ENCODE measurements at places on chromosomes 1 and 21. TPM values are rescaled to one million over a fixed set of nuclear protein-coding genes. Genes with fewer than 3 reads are reported as not detected.

The CD52 gene
- total RNA-seq: 1.3 TPM

GRCh38 chr21:42566524-42567213 lies 53.0 kb downstream of the SLC37A1 start:
- H3K4me1 ChIP-seq: no peaks in the 10 kb centered on the region
- no peak overlapping the region for H3K27ac ChIP-seq
- H3K27me3 ChIP-seq: no peaks in the 10 kb centered on the region
- no peak overlapping the region for H3K4me3 ChIP-seq

The LEFTY1 gene
- total RNA-seq: 1.3 TPM

- no peak overlapping the region for H3K4me3 ChIP-seq
- DNase-seq: no peak
- no peaks in the 10 kb centered on the region for H3K27me3 ChIP-seq
- H3K4me1 ChIP-seq: no peaks in the 10 kb centered on the region
- no peaks in the 10 kb centered on the region for H3K36me3 ChIP-seq
- H3K27ac ChIP-seq: no peak overlapping the region
These were observed 12.1 kb downstream of the SFPQ start for GRCh38 chr1:35180776-35181374.

DNA sequence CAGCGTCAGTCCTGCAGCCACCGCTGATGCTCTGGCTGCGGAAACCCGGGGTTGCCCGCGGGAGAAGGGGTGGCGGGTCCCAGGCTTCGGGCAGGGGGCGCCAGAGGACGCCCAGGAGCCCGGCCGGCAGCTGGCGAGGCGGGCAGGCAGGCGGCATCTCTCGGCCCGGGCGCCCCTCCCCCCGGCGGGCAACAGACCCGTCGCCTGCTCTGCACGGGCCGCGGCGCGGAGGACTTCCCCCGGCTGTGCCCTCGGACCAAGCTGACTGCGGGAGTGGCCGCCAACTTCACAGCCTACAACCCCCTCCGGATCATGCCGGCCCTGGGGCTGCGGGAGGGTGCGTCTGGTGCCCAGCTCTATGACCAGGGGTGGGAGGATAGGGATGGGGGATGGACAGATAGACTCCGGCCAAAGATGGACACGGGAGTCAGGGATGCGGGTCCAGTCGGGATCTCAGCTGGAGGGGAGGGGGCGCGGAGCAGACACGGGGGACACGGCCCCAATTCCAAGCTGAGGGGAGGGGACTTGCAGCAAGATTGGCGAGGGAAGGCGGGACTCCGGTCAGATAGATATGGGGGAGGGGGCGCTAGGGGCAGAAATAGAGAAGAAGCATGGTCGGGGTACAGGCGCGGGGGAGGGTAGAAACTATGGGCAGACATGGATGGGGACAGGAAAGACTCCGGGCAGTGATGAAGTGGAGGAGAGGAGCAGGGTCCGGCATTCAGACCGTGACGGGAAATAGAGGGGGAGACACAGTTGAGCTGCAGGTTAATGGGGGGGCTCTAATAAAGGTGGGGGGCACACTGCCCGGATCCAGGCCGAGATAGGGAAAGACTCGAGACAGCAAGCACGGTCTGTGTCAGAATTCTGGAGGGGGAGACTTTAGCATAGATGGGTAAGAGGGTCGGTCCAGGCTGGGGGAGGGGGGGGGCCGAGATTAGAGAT lies 1.1 kb downstream of the ADGRB2 start:
- peaks cover 14% of the 10 kb centered on the region for H3K4me1 ChIP-seq
- DNase-seq: peak; percentile 68
- peak overlapping the region; percentile 43 for H3K4me3 ChIP-seq
- H3K27ac ChIP-seq: no peak overlapping the region
- H3K36me3 ChIP-seq: no peaks in the 10 kb centered on the region
- no peaks in the 10 kb centered on the region for H3K27me3 ChIP-seq

The TP73 gene
- 0.13 TPM for total RNA-seq

The OR2T5 gene
- total RNA-seq: not detected

DNA sequence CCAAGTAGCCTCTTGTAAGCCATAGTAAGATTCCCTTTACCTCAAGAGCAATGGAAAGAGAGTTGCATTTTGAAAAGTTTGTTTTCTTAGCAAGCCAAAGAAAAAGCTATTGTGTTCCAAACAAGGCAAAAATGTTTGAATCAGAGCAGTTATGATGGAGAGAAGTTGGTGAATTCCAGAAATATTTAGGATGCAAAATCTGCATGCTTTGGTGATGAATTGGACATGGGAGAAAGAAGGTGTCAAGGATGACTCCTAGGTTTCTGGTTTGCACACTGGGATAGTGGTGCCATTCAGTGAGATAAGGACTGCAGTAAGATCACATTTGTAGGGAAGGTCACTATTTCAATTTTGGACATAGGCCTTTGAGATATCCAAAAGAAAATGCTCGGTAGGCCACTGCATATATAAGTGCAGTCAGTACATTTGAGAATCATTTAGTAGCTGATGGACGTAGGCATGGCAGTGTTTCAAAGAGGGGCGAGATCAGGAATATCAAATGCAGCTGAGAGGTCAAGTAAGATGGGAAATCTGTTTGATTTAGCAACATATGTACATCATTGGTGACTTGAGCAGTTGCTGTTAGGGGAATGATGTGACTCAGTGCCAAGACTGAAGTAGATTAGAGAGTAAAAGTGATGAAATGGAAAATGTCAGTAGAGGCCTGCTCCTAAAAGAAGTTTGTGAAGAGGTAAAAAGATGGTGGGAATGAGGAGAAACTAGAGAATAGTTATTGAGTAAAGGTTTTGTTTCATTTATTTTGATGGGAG lies 33.9 kb upstream of the GPR25 start:
- H3K4me3 ChIP-seq: no peak overlapping the region
- no peaks in the 10 kb centered on the region for H3K4me1 ChIP-seq
- no peak overlapping the region for H3K27ac ChIP-seq

- H3K27me3 ChIP-seq: no peaks in the 10 kb centered on the region
- no peak for DNase-seq
- no peak overlapping the region for H3K4me3 ChIP-seq
- no peaks in the 10 kb centered on the region for H3K36me3 ChIP-seq
These were observed 114.4 kb downstream of the CENPF start for GRCh38 chr1:214717351-214717750.

DNA sequence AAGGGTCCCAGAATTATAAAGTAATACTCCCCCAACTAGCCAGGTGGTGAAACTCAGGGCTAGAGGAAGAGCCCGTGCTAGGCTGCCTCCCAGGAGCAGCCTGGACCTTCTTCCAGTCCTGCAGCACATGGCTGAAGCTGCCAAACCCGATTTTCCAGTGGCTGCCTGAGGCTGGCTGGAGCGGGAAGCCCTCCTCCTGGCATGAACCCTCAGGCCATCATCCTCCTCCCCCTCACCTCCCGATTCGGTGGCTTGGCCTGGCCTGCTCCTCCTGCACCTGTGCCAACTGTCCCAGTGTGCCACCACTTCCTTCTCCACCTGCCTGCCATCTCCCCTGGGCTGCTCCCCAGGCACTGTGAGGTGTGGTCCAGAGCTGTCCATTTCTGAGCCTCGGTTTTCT lies 3.0 kb upstream of the TSPAN1 start:
- no peak overlapping the region for H3K4me3 ChIP-seq
- no peaks in the 10 kb centered on the region for H3K4me1 ChIP-seq
- H3K27me3 ChIP-seq: no peaks in the 10 kb centered on the region
- no peak for DNase-seq
- no peaks in the 10 kb centered on the region for H3K36me3 ChIP-seq
- no peak overlapping the region for H3K27ac ChIP-seq

DNA sequence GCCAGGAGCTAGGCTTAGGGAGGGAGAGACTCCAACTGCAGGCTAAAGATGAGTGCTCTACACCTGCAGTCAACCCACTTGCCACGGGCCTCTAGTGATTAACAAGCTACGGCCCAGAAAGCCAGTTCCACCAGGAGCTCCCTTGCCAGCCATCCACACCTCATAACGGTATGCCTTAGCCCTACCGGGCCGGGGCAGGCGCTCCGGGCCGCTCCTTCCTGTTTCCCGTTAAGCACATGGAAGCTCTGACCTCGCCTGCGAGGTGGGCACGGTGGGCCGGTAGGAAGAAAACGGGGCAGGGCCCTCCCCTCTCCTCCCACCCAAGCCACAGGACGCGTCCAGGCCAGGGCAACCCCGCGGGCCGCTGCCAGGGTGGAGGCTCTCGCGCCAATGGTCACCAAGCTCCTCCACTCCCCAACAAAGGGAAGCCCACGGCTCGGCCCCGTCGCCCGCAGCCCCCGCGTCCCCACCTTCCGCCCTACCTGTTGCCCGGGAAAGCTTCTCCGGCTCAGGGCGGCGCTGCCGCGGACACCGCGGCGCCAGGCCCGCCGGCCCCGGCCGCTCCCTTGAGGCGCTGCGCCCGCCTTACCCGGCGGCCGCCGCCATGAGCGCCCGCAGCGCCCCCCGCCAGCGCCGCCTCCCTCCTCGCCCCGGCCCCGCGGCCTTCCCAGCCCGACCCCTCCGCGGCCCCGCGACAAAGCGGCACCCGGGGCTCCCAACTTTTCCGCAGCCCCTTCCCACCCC lies 627 bp downstream of the CERS2 start:
- H3K4me1 ChIP-seq: peaks cover 28% of the 10 kb centered on the region
- peak overlapping the region; percentile 74 for H3K4me3 ChIP-seq
- peak overlapping the region; percentile 96 for H3K27ac ChIP-seq
- H3K36me3 ChIP-seq: no peaks in the 10 kb centered on the region

GRCh38 chr1:185483664-185484450 lies 166.8 kb upstream of the IVNS1ABP start:
- H3K27ac ChIP-seq: no peak overlapping the region
- H3K4me1 ChIP-seq: peaks cover 2% of the 10 kb centered on the region
- no peak overlapping the region for H3K4me3 ChIP-seq
- H3K36me3 ChIP-seq: no peaks in the 10 kb centered on the region
- no peaks in the 10 kb centered on the region for H3K27me3 ChIP-seq

- no peak overlapping the region for H3K27ac ChIP-seq
- no peak for DNase-seq
- no peaks in the 10 kb centered on the region for H3K36me3 ChIP-seq
- H3K4me1 ChIP-seq: peaks cover 2% of the 10 kb centered on the region
- H3K4me3 ChIP-seq: no peak overlapping the region
- H3K27me3 ChIP-seq: no peaks in the 10 kb centered on the region
These were observed 2.0 kb upstream of the SOX13 start for GRCh38 chr1:204070895-204071294.

- no peaks in the 10 kb centered on the region for H3K27me3 ChIP-seq
- H3K4me3 ChIP-seq: no peak overlapping the region
- H3K36me3 ChIP-seq: no peaks in the 10 kb centered on the region
- DNase-seq: no peak
- H3K4me1 ChIP-seq: peaks cover 20% of the 10 kb centered on the region
These were observed 17.6 kb downstream of the MAPKAPK2 start for GRCh38 chr1:206702260-206702659.

GRCh38 chr1:65965112-65965996 lies 172.7 kb downstream of the PDE4B start:
- H3K27me3 ChIP-seq: no peaks in the 10 kb centered on the region
- DNase-seq: no peak
- H3K36me3 ChIP-seq: no peaks in the 10 kb centered on the region
- H3K4me3 ChIP-seq: no peak overlapping the region

DNA sequence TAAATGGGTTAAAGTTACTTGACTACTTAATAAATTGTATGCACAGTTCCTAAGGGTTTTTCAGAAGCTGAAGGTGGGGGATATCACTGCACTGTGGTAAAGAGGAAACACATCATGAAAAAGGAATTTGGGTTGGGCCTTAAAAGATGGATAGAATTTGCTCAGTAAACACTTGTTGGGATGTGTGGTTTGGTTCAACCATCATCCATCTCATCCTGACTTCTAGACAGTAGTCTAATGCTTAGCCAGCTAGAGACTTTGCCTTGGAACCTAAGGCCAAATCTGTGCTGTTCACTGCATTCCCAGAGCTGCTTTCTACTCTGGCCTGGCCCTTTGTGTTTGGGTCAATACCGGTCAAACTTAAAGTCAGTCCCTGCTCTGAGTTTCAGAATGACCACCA lies 30.6 kb downstream of the LY9 start:
- DNase-seq: no peak
- no peaks in the 10 kb centered on the region for H3K4me1 ChIP-seq
- no peaks in the 10 kb centered on the region for H3K27me3 ChIP-seq
- no peaks in the 10 kb centered on the region for H3K36me3 ChIP-seq

The OR2AK2 gene
- 0.80 TPM for total RNA-seq

The HPCAL4 gene
- total RNA-seq: 6.6 TPM

GRCh38 chr1:10724052-10724494 lies 72.4 kb downstream of the CASZ1 start:
- no peak for DNase-seq
- H3K27me3 ChIP-seq: no peaks in the 10 kb centered on the region
- H3K27ac ChIP-seq: no peak overlapping the region
- no peaks in the 10 kb centered on the region for H3K4me1 ChIP-seq
- no peak overlapping the region for H3K4me3 ChIP-seq

- no peak overlapping the region for H3K27ac ChIP-seq
- H3K27me3 ChIP-seq: no peaks in the 10 kb centered on the region
- H3K36me3 ChIP-seq: no peaks in the 10 kb centered on the region
- H3K4me3 ChIP-seq: no peak overlapping the region
These were observed 661.5 kb upstream of the ADGRL4 start for GRCh38 chr1:79667848-79668696.

DNA sequence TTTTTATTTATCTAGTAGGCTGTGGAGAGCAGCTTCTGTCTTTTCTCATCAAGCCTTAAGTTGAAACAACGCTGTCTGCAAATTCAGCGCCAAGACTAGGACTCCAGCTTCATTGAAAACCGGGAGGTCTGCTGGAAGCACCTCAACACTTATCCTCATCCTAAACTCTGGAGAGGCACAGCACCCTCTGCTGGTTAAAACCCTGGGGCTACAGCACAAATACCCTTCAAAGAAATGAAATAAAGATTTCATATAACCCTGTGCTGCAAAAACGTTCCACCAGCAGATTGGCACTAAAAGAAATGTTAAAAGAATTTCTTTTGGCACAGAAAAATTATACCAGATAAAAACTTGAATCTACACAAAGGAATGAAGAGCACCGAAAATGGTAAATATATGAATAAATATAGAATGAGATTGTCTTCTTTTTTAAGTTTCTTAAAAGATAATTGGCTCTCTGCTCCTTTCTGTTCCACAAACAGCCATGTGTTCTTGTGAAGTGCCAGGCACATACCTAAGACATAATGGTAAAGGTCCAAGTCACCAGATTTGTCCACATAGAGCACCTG lies 227.7 kb upstream of the SAMSN1 start:
- H3K4me3 ChIP-seq: no peak overlapping the region
- no peak overlapping the region for H3K27ac ChIP-seq
- H3K4me1 ChIP-seq: no peaks in the 10 kb centered on the region

GRCh38 chr1:185074307-185074706 lies 28.9 kb downstream of the RNF2 start:
- no peaks in the 10 kb centered on the region for H3K36me3 ChIP-seq
- H3K4me1 ChIP-seq: no peaks in the 10 kb centered on the region
- no peak for DNase-seq
- H3K27ac ChIP-seq: no peak overlapping the region
- H3K4me3 ChIP-seq: no peak overlapping the region

The USP21 gene
- 26.0 TPM for total RNA-seq

GRCh38 chr1:1920057-1920607 lies 1.1 kb upstream of the TMEM52 start:
- H3K4me1 ChIP-seq: peaks cover 6% of the 10 kb centered on the region
- no peak for DNase-seq
- no peaks in the 10 kb centered on the region for H3K27me3 ChIP-seq
- no peaks in the 10 kb centered on the region for H3K36me3 ChIP-seq

The SPRR1B gene
- total RNA-seq: not detected

GRCh38 chr1:99681583-99681982 lies 35.7 kb downstream of the PALMD start:
- no peaks in the 10 kb centered on the region for H3K27me3 ChIP-seq
- H3K27ac ChIP-seq: no peak overlapping the region
- no peak for DNase-seq
- peaks cover 2% of the 10 kb centered on the region for H3K4me1 ChIP-seq
- no peak overlapping the region for H3K4me3 ChIP-seq

- no peak overlapping the region for H3K4me3 ChIP-seq
- H3K27me3 ChIP-seq: no peaks in the 10 kb centered on the region
These were observed 15.1 kb downstream of the IFI44 start for GRCh38 chr1:78664763-78665162.
